Memory B cell (primary cell): ENCODE measurements at places on chromosomes 3 and 15.

- DNase-seq, result no peak
- H3K4me1 ChIP-seq, result peaks cover 3% of the 10 kb centered on the region
- H3K27me3 ChIP-seq, result peaks cover 10% of the 10 kb centered on the region
- no peak overlapping the region for H3K4me3 ChIP-seq
- no peak overlapping the region for H3K27ac ChIP-seq
These were observed 325.5 kb downstream of the RYR3 start for GRCh38 chr15:33636234-33636633.

- H3K4me1 ChIP-seq, result no peaks in the 10 kb centered on the region
- H3K36me3 ChIP-seq, result no peaks in the 10 kb centered on the region
- DNase-seq, result no peak
- H3K4me3 ChIP-seq, result no peak overlapping the region
These were observed 52.5 kb downstream of the COL8A1 start for GRCh38 chr3:99690761-99691369.

- no peak for DNase-seq
- peaks cover 7% of the 10 kb centered on the region for H3K4me1 ChIP-seq
- no peak overlapping the region for H3K4me3 ChIP-seq
- peaks cover 20% of the 10 kb centered on the region for H3K27me3 ChIP-seq
- no peaks in the 10 kb centered on the region for H3K36me3 ChIP-seq
These were observed 182.1 kb upstream of the TSC22D2 start for GRCh38 chr3:150225986-150226385.

DNA sequence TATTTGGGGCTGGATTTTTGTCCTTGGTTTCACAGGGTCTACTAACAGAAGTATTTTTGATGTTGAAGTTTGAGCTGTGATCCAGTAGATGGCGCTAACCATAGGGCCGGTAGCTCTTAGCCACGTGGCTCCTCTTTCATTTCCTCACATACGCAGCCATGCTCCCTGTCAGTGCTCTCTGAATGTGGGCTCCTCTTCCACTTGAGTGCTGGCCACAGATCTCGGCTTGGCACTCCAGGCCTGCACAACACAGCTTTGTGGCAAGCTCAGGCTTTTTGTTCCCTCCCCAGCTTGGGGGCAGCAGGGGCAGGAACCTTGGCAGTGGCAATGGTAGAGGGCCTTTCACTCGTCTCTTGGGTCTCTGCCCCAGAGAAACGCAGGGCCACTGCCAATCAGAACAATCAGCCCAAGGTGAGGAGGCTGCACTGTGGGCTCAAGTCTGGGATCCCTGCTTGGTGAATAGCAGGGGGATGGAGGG is 18.6 kb upstream of the DNAAF4 start:
- peaks cover 5% of the 10 kb centered on the region for H3K4me1 ChIP-seq
- H3K27ac ChIP-seq, result no peak overlapping the region
- no peak overlapping the region for H3K4me3 ChIP-seq
- H3K27me3 ChIP-seq, result peaks cover 11% of the 10 kb centered on the region
- H3K36me3 ChIP-seq, result no peaks in the 10 kb centered on the region
- no peak for DNase-seq

DNA sequence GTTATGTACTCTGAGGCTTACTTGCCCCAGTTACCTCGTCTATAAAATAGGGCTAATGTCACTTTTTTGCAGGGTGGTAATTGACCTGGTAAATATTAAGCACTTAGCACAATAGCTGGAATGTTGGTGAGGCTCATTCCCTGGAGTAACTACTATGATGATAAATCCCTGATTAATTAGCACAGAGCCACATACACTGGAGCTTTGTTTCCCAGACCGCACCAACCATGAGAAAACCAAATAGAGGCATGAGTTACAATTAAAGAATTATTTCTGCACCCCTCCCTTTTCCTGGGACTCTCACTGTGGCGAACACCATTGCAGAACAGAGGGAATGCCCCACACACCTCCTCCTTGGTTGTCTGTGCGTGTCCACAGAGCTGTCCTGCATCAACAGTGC is 76.6 kb upstream of the CPOX start:
- DNase-seq, result no peak
- no peak overlapping the region for H3K27ac ChIP-seq
- peaks cover 2% of the 10 kb centered on the region for H3K27me3 ChIP-seq
- H3K36me3 ChIP-seq, result no peaks in the 10 kb centered on the region
